Activated CD4-positive, alpha-beta T cell treated with anti-CD3 and anti-CD28 coated beads for 48 hours (primary cell): ENCODE measurements at places on chromosomes 4 and X.

- no peak for DNase-seq
Measured at GRCh38 chr4:40255393-40256281, 58.8 kb downstream of the RHOH start.

GRCh38 chr4:113880240-113881028 lies 99.0 kb downstream of the ARSJ start:
- DNase-seq: no peak

GRCh38 chr4:10109995-10110670 lies 6.5 kb downstream of the WDR1 start:
- no peak for DNase-seq

DNA sequence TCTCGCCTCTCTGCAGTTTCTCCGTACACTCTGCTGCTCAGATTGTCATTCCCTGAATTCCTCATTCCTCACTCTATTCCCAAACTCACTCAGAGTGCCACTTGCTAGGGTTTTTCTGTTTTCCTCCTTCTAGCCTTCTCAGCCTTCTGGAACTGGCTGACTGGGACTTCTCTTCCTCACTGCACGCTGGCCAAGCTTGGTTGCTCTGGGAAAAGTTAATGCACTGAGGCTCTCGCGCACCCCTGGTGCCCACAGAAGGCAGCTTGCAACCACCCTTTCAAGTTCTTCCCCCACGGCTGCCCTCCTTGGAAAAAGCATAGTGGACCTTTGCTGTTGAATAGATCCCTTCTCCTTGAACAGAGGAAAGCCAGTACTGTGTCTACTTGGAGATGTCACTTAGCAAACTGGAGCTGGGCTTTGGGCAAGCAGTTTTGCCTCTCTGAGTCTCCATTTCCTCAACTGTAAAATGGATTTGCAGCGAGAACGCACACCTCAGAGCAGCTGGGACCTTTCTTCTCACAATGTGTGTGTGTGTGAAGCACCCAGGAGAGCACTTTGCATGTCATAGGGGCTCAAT lies 6.0 kb upstream of the CCKAR start:
- no peak for DNase-seq

DNA sequence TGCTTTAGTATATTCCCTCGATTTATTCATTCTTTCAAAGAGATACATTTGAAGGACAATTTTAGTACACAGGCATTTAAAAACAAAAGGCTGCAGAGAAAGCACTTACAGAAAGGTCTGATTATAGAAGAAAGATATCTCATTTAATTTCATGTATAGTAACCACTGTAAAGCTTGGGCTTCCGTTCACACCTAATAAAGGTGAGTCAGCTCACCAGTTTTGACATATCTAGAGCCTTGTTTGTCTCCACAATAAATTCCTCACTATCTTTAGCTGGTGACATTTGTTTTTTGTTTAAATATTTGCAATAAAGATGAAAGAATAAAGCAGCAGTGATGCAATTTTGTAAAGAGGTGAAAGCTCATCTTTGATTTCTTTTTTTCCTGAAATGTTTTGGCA lies 1.1 kb upstream of the EPHA5 start:
- no peak for DNase-seq

DNA sequence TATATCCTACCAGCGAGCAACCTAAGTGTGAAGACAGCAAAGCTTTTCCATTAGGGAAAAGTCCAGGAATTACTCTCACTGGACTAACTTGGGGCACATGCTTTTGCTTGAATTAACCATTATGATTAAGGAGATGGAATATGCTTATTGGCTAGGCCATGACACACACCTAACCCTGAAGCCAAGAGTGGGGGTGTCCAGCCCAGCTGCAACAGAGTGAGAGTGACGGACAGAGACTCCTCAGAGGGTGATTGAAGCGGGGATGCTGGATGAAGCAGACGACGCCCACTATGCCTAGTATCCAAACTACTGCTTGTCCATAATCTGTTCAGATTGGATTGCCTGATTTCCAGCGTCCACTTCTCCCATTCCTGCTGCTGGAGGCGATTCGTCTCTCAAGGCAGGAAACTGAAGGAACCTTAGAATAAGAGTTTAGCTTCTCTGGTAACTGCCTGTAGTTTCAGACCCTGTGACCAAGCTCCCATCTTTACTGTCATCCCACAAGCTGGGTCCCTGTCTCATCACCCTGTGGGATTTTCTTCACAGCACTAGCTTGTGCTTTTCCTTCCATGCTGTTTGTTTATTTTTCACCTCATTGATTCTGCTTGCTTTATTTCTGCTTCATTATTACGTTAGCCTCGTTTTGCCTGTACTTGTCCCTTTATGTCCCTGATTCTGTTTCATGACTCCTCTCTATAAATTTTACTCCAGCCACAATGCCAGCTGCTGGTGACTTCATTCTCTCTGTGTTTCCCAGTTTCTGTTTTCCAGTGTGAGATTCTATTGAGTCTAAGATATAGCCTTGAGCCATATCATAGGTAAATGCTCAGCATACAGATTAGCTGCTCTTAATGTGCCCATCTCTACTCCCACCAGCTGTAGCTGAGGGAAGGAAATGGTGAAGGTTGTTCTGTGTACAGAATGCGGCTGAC lies 19.0 kb downstream of the FAM47E start:
- no peak for DNase-seq

DNA sequence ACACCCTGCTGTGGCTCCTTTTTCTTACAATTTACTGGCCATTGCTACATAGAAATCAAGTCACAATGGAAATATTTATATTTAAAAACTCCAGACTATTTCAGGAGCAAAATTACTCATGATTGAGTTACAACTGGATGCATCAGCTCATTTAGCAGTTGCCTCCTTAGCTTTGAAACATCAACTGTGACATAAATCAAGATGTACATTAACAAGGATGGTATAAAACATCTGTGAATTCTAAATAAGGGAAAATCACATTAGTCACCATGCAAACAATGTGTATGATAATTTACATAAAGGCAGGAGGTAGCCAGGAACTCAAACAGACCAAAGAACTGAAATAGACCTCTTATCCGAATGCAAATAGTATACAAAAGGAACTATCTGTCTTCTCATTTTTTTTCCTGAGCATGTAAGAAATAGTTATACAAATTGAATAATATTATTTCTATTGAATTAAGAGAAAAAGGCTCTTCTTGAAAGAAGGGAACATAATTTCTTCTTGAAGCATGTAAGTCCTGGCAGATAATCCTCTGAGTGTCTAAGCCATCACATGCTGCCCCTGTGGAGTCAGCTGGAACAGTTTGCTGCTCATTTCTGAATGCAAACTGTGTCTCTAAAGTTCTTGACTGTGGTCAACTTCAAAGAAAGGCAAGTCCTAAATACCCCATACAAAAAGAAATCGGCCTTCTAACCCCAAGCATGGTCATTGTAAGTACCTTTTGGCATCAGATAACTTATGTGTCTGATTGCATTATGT lies 151.2 kb downstream of the NAA11 start:
- no peak for DNase-seq

- DNase-seq: no peak
Measured at GRCh38 chrX:22365460-22365859, 92.7 kb downstream of the CBLL2 start.
